HuH-7 (cell line): ENCODE measurements at places on chromosomes 11 and 22.

- no peak for DNase-seq
These were observed 684.0 kb downstream of the OPCML start for GRCh38 chr11:132848336-132848735.

DNA sequence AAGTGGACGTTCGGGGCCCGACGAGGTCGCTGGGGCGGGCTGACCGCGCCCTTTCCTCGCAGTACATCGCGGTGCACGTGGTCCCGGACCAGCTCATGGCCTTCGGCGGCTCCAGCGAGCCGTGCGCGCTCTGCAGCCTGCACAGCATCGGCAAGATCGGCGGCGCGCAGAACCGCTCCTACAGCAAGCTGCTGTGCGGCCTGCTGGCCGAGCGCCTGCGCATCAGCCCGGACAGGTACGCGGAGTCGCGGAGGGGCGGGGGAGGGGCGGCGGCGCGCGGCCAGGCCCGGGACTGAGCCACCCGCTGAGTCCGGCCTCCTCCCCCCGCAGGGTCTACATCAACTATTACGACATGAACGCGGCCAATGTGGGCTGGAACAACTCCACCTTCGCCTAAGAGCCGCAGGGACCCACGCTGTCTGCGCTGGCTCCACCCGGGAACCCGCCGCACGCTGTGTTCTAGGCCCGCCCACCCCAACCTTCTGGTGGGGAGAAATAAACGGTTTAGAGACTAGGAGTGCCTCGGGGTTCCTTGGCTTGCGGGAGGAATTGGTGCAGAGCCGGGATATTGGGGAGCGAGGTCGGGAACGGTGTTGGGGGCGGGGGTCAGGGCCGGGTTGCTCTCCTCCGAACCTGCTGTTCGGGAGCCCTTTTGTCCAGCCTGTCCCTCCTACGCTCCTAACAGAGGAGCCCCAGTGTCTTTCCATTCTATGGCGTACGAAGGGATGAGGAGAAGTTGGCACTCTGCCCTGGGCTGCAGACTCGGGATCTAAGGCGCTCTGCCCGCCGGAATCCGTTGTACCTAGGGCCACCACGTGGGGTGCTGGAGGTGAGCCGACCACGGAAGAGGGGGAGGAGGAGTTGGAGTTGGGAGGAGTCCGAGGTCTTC, 771 bp downstream of the MIF start:
- peak; percentile 67 for DNase-seq

- DNase-seq = no peak
These were observed at the start of gene PLEKHB1 for GRCh38 chr11:73645972-73646631. Gene PLEKHB1, plus strand, starts transcription at chr11:73646581. Its CDS starts 28 bp downstream, at chr11:73646609.

DNA sequence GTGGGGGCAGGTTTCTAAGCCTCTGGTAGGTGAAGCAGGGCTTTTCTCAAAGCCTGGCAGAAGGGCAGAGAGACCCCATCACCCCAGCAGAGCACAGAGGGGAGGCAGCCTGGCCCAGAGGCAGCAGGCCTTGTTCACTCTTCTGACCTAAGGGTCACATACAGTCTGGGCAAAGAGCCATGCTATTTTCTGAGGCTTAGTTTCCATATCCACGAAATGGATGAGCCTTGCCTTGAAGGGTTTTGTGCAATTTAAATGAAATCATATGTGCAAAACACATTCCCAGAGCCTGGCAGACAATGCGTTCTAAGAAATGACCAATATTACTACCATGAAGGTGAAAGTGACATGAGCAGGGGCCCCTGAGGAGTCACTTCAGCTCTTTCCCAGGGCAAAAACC, 44.5 kb downstream of the HIRA start:
- no peak for DNase-seq

GRCh38 chr22:36439481-36440271, 41.8 kb downstream of the TXN2 start:
- no peak for DNase-seq

- DNase-seq = no peak
These were observed 39.4 kb downstream of the MOV10L1 start for GRCh38 chr22:50129121-50129736.

- DNase-seq = no peak
These were observed 21.2 kb downstream of the RSF1 start for GRCh38 chr11:77799338-77799737.

DNA sequence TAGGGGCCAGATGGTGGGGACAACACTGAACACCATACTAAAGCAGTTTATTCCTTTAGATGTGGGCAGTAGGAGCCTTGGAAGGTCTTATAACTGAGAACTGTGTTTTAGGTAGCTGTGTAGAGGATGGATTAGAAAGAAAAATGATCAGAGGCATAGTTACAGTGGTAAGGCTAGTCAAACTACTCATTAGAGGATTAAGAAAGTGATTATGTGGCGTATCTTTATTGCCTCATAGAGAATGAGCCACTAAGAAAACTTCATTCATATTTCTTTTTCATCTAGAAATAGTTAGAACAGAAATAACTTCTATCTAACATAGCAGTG, 155.8 kb upstream of the RASSF10 start:
- no peak for DNase-seq

GRCh38 chr11:30291331-30291730, 31.6 kb upstream of the ARL14EP start:
- DNase-seq = no peak

DNA sequence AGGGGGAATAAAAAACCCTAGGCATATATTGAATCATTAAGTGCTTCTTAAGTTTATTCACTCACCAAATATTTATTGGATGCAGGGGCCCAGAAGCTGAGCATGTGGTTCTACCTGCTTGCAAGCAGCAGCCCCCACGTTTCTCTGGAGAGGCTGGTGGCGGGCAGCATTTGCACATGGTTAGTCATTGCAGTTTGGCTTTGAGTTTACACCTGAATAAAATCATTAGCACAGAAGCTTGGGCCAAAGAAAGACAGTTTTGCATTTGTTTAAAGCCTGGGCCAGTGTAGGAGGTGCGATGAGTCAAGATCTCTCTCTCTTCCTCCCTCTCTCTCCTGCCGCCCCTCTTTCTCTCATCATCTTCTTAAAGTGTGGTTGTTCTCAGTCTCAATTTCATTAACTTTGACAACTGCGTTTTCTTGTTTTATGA, 72.6 kb downstream of the C22orf31 start:
- DNase-seq = no peak

GRCh38 chr11:58057481-58057880, 26.7 kb downstream of the OR6Q1 start:
- no peak for DNase-seq

GRCh38 chr11:2508793-2509192, 64.0 kb downstream of the KCNQ1 start:
- no peak for DNase-seq

- DNase-seq = no peak
These were observed 213.6 kb downstream of the CEP164 start for GRCh38 chr11:117541211-117541610.

DNA sequence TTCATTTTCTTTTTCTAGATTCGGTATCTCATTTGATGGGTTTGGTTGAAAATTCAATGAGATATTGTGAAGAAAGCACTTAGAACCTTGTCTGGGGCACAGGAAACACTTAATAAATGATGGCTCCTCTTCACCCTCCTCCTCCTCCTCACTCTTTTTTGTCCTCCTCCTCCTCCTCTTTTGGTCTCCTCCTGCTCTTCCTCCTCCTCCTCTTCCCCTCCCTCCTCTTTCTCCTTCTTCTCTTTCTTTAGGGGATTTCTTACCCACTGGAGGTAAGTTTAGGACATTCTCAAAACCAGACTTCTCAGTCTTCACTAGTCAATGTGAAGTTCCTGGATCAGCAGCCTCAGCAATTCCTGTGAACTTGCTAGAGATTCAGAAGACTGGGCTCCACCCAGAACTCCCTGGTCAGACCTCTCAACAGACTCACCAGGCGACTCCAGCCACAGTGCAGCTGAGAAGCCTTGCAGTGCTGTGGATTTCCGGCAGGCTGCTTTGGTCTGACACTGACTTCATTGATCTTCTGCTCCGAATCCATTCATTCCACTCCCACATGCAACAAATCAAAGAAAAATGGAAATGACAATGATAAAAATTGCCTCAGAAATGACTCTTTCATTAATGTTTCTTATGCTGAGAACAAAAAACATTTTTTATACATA, 368.6 kb upstream of the B3GAT1 start:
- no peak for DNase-seq

- peak; percentile 87 for DNase-seq
These were observed 2.2 kb upstream of the RPS19BP1 start for GRCh38 chr22:39534591-39535356.

DNA sequence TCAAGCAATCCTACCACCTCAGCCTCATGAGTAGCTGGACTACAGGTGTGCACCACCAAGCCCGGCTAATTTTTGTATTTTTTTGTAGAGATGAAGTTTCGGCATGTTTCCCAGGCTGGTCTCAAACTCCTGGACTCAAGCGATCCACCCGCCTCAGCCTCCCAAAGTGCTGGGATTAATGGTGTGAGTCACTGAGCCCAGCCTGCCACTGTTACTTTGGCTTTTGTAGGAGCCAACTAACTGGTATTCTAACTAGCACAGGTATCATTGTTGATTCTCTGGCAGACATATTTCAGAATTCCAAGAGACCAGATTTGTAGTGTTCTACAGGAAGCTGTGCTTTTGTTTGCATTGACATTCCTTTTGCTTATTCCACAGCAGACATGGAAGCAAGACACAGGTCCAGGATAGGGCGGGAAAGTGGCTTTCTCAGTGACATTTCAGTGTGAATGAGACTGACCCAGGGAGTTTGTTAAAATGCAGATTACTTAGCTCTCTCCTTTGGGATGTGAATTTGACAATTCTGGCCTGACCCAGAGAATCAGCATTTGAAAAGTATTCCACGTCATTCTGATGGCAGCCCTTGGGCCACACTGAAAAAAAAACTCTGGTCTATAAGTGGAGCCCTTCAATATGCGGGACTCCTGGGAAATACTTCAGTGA, 52.2 kb upstream of the PAX6 start:
- DNase-seq = no peak

GRCh38 chr11:14225666-14226065, 133.3 kb downstream of the RRAS2 start:
- no peak for DNase-seq

- DNase-seq = no peak
These were observed 53.2 kb downstream of the TRIOBP start for GRCh38 chr22:37749831-37750595.

GRCh38 chr11:32597921-32598320, 14.3 kb downstream of the EIF3M start:
- no peak for DNase-seq

- DNase-seq = no peak
These were observed 27.5 kb upstream of the OR10G7 start for GRCh38 chr11:124068601-124069110.

GRCh38 chr11:116148056-116148455, 624.7 kb downstream of the BUD13 start:
- DNase-seq = no peak
